ENCODE measurements at places on chromosomes 12 and 14. TPM values are rescaled to one million over a fixed set of nuclear protein-coding genes. Genes with fewer than 3 reads are reported as not detected.

SLC39A9 gene
- 25.7 TPM for total RNA-seq

DNA sequence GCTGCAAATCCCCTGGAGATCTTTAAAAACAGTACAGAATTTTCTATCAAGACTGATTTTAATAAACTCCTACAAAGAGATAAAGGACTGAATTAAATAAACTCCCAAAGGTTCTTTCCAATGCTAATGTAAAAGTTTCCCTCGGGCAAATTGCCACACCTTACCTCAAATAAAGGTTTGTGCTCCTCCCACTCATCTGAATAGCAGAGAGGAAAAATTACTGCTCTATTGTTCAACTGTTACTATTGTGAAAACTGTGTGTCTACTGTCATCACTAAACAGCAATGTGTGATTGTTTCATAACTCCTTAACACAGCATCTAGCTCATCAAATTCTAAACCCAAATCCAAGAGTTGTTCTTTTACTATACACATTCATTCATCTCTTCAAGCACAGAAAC lies 3.2 kb downstream of the SPTLC2 start:
- no peak for DNase-seq

SDSL gene
- 7.0 TPM for total RNA-seq

RBM19 gene
- 18.1 TPM for total RNA-seq

TMTC3 gene
- 13.1 TPM for total RNA-seq

- DNase-seq: no peak
Observed at GRCh38 chr12:12159988-12160387, 89.2 kb downstream of the BCL2L14 start.

GRCh38 chr12:74770552-74770951 lies 232.9 kb downstream of the ATXN7L3B start:
- DNase-seq: no peak

METTL1 gene
- 7.2 TPM for total RNA-seq

IL26 gene
- not detected for total RNA-seq

GRCh38 chr14:92431199-92431725 lies 82.3 kb upstream of the RIN3 start:
- DNase-seq: no peak

KRT6B gene
- total RNA-seq: not detected

DNA sequence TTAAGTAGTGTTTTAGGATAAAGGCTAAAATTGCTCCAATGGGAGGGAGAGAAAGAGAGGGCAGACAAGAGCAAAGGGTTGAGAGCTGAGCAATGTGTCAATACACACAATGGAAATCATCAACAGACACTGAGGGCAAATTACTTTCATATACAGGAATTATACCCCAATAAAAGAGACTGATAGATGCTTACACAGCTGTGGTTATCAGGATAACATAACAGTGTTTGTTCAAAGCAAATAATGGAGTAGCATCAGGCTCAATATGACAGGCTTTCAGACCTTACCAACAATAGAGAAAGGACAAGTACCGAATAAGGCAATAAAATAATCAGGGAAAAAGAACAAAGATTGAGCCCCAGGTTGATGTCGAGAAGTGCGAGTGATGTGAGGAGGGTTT lies 53.4 kb upstream of the DIO2 start:
- no peak for DNase-seq

KRT83 gene
- not detected for total RNA-seq

- DNase-seq: no peak
Observed at GRCh38 chr12:92289629-92290349, 144.1 kb upstream of the BTG1 start.

- no peak for DNase-seq
Observed at GRCh38 chr12:7221486-7221885, 32.0 kb downstream of the PEX5 start.

DNA sequence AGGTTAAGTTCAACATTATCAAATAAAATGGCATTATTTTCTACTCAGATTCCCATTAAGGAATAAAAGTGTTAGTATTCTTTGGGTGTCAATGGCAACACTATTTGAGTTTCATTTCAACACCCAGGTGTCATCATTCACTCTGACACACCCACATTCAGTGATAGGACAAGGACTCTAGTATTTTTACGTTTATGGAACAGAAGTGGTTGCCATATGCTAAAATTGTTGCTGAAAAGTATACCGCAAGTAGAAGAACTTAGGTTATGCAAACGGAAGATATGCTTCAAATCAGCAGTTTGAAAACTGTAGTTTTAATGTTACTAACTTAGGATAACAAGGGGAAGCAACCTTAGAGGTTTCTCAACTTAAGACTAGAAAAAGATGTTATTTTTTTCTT lies 20.0 kb upstream of the SGPP1 start:
- DNase-seq: no peak

All from left cardiac atrium (tissue), 4 donors.